CD4-positive, alpha-beta T cell treated with Interleukin-2 at 100 ng/mL for 4 hours (primary cell): ENCODE measurements at places on chromosomes 12 and 14.

GRCh38 chr12:24232531-24232930 is 283.1 kb upstream of the SOX5 start:
- DNase-seq: no peak

- peak; percentile 33 for DNase-seq
Observed at GRCh38 chr14:68268197-68268596, 448.6 kb downstream of the RAD51B start.

DNA sequence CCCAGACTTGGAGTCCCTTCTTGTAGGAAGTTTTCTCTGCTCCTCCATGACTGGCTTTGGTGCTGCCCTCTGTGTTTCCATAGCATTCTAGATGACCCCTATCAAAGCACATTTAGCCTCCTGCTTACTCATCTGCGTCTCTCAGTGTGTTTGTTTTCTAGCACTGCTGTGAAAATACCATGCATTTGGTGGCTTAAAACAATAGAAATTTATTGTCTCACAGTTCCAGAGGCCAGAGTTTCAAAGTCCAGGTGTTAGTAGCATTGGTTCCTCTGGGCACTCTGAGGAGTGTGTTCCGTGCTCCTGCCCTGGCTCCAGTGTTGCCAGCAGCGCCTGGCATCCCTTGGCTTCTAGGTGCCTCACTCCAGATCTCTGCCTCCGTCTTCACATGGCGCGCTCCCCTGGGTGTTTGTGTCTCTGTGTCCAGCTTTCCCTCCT is 86.1 kb downstream of the CACNA1C start:
- no peak for DNase-seq

GRCh38 chr12:68885381-68885780 is 47.6 kb downstream of the CPM start:
- no peak for DNase-seq

GRCh38 chr14:71452987-71453386 is 479.2 kb upstream of the RGS6 start:
- no peak for DNase-seq

GRCh38 chr14:72738161-72738611 is 155.7 kb downstream of the DPF3 start:
- no peak for DNase-seq

GRCh38 chr12:58710901-58711300 is 209.4 kb downstream of the LRIG3 start:
- DNase-seq: no peak

DNA sequence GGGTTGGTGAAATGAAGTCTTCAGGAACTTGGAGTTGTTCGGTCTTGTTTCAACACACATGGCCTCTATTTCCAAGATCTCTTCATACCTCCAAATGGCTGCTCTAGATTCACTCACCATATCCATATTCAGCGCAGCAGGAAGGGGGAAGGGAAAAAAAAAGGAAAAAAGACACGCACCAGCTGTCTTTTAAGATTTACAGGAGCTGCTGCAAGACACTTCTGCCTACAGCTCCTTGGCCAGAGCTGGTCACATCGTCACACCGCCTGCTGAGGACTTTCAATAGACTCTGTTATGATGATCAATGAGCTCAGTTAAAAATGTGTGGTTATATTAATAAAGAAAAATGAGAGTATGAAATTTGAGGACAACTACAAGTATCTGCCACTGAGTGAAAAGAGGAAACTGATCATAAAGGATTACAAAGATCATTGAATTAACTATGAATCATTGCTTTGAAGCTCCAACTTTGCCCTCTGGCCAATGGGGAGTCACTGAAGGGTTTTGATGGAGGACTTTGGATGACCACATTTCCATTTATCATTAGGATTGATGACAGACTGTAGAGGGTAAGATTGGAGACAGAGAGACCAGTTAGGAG is 182.1 kb upstream of the HMGA2 start:
- no peak for DNase-seq

DNA sequence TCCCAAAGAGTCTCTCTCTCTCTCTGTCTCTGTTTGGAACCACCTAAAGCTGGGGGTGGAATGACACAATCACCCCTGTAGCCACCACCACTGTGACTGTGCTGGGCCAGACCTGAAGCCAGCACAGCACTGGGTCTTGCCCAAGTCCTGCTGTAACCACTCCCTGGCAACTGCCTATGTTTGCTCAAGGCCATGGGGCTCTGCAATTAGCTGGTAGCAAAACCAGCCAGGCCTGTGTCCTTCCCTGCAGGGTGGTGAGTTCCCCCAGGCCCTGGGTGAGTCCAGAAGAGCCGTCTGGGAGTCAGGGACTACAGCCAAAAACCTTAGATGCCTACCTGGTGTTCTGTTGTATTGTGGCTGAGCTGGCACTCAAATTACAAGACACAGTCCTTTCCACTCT is 50.8 kb downstream of the DGLUCY start:
- DNase-seq: no peak

GRCh38 chr12:10737249-10737648 is 14.1 kb upstream of the YBX3 start:
- no peak for DNase-seq

- no peak for DNase-seq
Observed at GRCh38 chr14:88961214-88961613, 136.8 kb downstream of the TTC8 start.

- DNase-seq: no peak
Observed at GRCh38 chr14:95503365-95504134, 12.9 kb downstream of the SYNE3 start.

- DNase-seq: peak; percentile 43
Observed at GRCh38 chr12:57224973-57225679, 4.4 kb upstream of the SHMT2 start.

DNA sequence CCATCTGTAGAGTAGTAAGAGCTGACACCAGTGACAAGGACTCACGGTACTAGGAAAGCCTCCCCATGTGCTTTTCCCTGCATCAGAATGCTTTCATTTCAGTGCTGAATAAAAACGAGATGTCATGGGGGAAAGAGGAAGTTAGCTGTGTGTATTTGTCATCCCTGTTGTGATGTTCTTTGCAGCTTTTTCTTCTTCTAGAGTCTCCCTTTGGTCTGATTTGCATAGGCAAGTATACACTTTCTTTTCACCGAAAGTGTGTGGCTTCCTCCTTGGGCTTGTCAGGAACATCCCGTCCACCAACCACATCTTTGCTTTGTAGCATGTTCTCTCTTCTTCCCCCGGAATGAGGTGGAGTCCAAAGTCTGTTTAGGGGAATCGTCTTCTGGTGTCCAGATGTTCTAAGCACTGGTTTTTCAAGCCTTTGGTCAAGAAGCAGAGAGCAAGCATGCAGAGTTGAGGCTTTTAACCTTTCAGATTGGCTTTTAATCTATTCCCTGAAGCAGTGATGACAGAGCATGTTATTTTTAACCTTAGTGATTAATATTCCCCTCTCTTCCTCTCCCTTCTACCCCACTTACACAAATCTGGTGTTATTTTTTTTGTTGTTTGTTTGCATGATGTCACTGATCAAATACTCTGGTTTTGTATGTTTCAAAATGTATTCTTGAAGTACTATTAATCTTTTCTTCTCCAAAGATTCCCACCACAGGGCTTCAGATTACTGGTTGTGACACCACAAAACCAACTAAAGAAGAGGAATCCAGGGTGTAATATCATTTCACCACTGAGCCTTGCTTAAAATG is 163.4 kb downstream of the SAMD4A start:
- peak; percentile 21 for DNase-seq

GRCh38 chr12:27965411-27965810 is 7.1 kb downstream of the PTHLH start:
- DNase-seq: no peak

DNA sequence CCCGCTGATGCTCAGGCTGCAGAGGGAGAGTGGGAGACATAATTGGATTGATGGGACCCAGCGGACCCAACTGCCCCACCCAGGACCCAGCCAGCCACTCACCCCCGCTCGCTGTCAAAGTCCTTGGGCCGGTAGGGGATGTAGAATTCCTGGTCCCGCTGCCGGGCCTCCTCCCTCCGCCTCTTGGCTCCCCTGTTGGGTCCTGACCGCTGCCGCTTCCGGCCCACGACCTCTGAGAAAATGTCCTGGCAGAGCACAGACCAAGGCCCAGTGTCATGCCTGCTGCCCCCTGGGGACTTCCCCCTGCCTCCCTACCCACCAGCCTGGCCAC is 13.5 kb downstream of the CFAP73 start:
- no peak for DNase-seq

GRCh38 chr12:1760566-1761382 is 59.6 kb upstream of the LRTM2 start:
- DNase-seq: no peak

DNA sequence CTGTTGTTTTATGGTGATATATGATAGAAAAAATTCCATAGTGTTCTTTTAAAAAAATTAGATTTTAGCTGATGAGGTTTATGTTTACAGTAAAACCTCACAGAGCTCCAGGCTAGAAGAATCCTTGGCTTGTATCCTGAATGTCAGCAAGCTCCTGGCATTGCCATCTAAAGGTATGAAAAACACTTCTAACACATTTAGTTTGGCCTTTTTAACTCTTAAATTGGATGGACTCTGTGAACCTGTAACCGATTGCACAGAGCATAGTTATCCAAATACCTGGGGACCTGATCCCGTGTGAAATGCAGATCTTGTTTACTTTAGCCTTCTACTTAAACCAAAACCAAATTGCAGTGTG is 241.1 kb upstream of the DCN start:
- no peak for DNase-seq

DNA sequence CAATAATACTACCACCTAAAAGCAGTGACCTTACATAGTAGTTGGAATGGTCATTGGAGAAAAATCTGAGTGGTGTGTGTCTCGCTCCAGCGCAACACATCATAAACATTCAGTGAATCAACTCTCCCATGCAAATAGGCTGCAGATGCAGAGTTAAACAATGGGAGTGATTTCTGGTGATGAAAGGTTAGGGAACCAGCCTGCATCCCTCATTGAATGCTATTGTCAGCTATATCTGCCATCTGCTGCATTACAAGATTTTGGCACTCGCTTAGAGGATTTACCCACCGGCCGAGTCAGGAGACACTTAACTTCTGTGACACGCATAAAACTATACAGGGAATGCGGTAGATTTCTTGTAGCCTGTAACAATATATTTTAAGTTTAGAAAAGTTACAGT is 900.9 kb downstream of the FLRT2 start:
- DNase-seq: no peak

GRCh38 chr12:66669541-66669940 is 9.3 kb downstream of the GRIP1 start:
- DNase-seq: no peak

DNA sequence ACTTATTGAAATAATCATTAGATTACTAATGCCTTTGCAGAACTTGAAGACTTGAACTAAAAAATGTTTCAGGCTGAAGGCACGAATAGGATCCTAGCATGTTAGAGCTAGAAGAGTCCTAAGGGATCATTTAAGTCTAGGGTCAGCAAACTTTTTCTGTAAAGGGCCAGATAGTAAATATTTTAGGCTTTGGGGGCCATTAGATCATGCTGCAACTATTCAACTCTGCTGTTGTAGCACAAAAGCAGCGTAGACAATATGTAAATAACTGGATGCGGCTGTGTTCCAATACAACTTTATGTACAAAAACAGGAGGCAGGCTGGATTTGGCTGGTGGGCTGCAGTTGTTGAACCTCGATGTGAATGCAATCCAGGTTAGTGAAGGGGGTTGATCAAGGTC is 221.7 kb downstream of the ATP23 start:
- DNase-seq: no peak

DNA sequence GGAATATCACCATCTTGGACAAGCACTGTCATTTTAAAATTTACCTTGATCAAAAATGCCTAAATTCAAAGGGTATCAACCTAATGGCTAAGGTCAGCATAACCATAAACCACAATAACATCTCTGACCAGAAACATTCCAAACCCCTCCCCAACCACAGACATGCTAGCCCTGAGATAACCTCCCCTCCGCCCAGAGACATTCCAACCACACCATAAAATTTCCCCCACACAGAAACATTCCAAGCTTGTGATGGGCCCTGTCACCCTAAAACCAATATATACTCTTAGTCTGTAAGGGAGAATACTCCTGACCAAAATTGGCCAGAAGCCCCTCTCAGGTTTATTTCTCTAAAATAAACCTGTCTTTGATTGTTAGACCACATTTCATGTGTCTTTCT is 17.7 kb downstream of the EPYC start:
- no peak for DNase-seq

GRCh38 chr12:49040364-49040855 is 20.2 kb downstream of the KMT2D start:
- DNase-seq: no peak

GRCh38 chr12:16076557-16076956 is 165.4 kb downstream of the DERA start:
- no peak for DNase-seq

DNA sequence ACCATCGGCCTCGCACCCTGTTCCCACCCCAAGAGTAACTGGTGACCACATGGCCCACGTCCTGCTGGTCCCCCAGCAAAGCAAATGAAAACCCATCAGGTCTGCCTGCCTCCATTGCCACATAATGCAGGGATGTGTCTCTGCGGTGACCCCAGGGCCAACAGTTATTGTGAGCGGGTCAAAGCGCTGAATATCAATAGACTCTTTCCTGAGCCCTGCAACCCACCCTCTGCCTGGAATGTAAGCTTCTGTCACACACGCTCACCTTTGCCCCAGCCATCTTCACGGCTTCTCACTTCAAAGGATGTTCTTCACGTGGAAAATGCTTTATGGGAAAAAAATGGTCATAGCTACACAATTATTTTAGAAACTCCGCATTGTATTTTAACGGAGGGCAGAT is 63.9 kb downstream of the FZD10 start:
- no peak for DNase-seq

DNA sequence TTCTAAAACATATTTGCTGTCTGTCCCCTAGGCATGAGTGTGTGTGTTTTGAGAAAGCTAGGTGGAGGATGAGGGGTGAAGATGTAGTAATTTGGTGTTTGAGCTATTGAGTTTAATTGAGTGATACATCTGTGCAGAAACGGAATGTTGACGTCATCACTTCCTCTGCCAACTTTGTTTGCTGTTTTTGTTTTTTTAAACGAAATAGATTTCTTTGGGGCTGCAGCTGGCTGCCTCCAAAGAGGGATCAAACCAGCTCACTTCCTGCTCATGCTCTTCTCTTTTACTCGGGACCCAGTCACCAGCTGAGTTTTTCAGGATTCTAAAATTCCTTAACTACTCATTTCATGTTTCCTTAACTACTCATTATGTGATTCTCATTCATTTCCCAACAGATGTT is 19.5 kb upstream of the CRACR2A start:
- no peak for DNase-seq

DNA sequence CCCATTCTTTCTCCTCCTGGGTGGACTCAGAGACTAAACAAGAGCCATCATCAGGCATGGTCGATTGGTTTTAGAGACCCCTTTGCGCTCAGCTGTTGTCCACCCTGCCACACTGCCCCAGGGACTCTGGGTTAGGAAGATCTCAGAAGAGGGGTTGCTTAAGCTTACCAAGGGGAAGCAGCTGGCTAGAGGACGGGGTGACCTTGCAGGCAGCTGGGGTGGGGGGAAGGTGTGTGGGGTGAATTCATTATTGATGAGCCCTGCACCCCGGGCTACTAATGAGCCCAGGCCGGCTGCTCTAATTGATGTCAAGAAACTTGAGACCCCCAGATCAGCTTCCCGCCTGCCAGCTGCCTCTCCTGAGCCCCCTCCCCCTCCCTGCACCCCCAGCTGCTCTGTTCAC is 8.7 kb upstream of the ZNF385A start:
- no peak for DNase-seq
